Amniotic epithelial cell (primary cell): ENCODE measurements at places on chromosomes 11 and 22.

DNA sequence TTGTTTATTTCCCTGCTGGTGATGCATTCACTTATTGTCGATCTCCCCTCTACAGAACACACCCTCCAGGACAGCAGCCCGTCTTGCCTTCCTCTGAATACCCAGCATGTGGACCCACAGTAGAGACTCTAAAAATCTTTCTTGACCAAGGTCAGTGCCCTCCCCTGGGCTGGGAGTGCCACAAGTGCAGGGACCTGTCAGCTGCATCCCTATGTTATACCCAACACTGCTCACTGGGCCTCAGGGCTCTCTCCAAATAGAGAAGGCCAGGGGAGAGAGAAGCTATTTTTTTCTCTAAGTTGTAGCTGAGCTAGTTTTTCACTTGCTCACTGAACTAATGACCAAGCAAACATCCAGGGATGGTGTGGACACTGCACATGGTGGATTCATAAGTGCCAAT lies 9.8 kb downstream of the KCNJ1 start:
- no peak for DNase-seq

- DNase-seq = peak; percentile 40
Measured at GRCh38 chr11:71977743-71978418, 20.8 kb upstream of the IL18BP start.

DNA sequence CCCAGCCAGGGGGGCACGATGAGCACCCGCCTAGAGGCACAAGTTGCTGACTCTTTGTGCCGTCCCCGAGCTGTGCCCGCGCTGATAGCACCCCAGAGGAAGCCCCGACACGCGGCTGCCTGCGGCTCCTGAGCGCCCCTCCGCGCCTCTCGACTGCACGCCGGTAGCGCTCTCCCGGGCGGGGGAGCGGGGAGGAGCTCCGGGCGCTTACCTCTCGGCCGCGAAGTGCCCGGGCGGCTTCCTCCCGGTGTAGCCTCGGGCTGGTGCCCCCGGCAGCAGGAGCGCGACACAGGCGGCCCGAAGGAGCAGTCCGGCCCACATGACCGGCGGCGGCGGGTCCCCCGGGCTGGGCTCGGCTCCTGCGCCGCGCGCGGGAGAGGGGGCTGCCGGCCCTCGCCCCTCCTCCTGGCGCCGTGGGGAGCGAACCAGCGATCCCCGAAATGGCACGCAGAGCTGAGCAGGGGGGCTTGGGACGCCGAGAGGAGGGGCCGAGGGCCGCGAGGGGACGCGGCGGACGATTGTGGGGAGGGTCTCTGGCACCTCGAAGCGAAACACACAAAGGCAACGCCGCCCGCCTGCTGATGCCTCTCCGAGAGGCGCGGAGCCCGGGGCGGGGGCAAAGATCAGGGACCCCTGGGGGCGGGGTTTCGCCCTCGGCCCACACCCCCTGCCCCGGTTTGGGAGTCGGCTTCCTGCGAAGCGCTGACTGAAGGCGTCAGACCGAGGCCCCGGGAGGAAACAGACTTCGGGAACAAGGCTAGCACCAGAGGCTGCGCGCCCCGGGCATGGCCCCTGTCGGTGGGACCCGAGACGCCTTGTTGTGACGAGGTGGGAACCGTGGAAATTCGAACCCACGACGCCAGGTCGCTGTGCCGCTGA lies at the start of gene VWCE:
VWCE (minus strand) TSS at position 600 of the 879 bp plus-strand sequence; CDS start at position 321, 279 bp downstream.
- DNase-seq = peak; percentile 32

- no peak for DNase-seq
Measured at GRCh38 chr11:120448240-120448639, 63.3 kb upstream of the GRIK4 start.

DNA sequence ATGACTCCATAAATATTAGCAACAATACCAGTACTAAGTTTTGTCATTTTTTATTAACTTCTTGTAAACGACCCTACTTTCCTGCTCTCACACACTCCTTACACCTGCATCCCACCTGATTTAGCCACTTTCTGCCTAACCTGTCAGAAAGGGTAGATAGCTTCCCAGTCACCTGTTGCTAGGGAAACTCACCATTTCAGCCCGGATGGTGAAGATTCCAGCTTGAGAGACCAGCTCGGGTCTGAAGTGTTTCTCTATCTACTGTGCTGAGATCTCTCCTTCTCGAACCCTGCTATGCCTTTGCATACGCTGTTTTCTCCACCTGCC lies at the start of gene PARVG:
PARVG (plus strand) TSS at position 220 of the 327 bp plus-strand sequence. CDS start 2,405 bp downstream, outside the sequence.
- DNase-seq = no peak

GRCh38 chr11:133191931-133192330 lies 340.4 kb downstream of the OPCML start:
- DNase-seq = no peak

GRCh38 chr11:8018484-8019313 lies 31.6 kb downstream of the EIF3F start:
- DNase-seq = peak; percentile 46

DNA sequence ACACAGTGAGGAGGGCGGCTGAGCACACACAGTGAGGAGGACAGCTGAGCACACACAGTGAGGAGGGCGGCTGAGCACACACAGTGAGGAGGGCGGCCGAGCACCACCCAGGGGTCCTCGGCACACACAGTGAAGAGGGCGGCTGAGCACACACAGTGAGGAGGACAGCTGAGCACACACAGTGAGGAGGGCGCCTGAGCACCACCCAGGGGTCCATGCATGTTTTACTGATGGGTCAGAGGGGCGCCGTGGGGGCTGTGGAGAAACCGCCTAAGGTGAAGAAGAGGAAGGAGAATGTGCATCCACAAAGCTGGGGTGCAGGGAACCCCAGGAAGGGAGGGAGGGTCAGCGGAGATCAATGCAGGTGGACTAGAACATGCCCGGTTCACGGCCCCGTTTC lies 461.8 kb downstream of the BRD1 start:
- DNase-seq = no peak

DNA sequence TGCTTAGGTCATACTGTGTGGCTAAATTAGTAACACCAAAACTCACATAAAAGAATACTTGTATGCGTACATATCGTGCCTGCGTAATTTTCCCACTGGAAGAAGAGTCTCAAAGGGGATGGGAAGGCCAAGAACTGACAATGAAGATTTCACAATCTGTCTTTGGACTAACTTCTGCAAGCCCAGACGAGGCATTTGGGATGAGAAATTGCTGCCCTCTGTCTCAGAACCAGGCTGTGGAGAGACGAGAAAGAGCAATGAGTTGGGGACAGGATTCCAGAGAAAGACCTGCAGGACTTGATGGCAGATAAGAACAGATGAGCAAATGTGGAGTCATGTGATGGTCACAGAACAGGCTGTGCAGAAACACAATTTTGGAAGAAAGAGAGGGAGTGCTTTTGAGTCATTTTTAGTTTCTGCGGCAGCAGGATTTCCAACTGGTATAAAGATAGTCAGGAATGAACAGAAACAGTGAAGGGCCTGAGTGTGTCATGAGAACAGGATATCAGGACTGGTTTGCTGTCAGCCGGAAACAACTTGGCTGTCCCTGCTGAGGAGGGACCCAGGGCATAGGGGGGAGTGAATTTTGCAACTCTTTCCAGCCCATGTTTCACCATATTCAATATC lies 82.7 kb upstream of the CTSC start:
- peak; percentile 85 for DNase-seq

DNA sequence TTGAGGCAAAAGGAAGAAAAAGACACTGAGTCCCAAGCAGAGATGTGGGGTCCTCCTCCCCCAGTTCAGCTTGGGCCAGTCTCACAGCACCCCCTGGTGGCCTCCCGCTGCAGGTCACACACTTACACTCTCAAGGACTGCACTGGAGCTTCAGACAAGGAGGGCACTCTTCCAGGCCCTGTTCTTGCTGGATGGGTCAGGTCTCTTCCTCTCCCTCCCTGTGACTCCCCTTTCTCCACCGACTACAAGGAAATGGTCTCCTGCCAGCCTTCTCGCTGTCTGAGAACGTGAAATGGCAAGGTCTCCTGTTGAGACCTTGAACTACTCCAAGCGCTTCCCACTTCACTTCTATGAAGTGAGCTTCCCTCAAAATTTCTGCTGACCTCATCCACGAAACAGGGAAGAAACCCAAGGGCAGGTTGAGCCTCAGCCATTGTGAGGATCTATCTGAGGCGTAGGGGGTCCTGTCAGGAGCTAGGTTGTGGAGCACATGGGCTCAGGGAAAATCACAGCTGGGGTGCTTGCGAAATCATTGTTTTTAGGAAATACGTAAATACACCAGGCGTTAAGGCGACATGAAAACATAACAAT lies 11.2 kb upstream of the IGLL1 start:
- DNase-seq = peak; percentile 60

DNA sequence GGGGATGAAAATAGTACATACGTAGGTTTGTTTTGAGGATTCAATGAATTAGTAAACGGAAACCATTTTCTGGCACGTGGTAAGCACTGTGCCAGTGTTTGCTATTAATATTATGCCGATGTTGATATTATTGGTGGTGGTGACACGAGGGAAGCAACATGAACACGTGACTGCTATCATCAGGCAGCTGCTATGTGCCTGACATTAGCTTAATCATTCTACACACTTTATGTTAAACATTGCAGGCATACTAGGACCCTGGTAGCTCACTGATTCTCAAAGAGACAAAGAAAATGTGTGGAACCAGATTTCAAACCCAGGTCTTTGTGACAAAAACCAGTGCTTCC lies 656 bp downstream of the SRRD start:
- no peak for DNase-seq

GRCh38 chr22:36252754-36253522 lies at the start of gene APOL1:
Gene APOL1, plus strand, starts transcription at chr22:36253133. Its CDS starts 1,823 bp downstream, at chr22:36254956.
- DNase-seq = peak; percentile 57

DNA sequence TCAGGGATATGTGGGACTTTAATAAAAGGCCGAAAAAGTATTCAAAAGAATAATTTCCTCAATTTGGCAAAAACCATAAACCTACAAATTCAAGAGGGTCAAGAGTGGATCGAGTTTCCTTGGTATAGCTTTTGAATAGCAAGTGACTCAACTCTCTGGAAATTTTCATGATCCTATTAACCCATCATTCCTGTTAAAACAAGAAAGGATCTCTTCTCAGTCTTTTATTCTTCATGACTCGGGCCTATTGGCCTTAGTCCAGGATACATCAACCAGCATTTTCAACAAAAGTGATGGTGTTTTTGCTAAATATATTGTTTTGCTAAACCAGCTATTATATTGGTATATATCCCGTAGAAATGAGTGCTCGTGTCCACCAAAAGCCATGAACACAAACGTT lies 110.3 kb downstream of the ATXN10 start:
- no peak for DNase-seq

DNA sequence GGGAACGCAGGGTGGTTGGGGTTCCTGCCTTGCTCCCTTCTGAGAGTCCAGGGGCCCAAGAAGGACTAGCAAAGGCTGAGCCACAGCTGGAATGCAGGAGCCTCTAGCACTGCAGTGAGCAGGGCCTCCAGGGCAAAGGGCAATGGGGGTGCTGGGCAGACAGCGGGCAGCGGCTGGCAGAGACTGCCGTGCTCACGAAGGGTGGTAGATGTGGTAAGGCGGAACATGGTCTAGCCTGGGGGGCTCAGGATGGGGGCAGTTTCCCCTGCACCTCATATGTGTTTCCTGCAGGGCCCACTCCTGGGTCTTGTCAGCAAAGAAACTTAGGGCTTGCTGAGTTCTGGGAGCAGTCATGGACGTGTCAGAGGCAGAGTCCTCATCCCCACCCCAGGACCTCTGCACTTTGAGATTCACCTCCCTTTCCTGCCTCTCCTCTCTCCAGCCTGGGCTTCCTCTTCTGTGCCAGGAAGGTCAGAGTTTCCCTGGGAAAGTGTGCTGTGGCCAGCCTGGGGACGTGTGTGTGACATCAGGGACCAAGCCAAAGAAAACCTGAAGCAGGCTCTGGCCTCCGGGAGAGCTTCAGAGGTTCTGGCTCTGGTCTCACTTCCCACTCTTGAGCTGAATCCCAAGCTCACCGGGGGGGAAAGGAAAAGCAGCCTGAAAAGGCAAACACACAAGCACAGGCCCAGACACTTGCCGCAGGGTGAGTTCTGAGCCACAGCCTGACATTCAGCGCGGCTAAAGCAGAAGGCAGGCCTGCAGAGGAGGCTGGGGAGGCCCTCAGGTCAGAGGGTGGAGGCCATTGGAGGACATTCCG lies 4.4 kb downstream of the MOGAT2 start:
- no peak for DNase-seq

- no peak for DNase-seq
Measured at GRCh38 chr11:80194625-80195024, 753.8 kb upstream of the TENM4 start.

DNA sequence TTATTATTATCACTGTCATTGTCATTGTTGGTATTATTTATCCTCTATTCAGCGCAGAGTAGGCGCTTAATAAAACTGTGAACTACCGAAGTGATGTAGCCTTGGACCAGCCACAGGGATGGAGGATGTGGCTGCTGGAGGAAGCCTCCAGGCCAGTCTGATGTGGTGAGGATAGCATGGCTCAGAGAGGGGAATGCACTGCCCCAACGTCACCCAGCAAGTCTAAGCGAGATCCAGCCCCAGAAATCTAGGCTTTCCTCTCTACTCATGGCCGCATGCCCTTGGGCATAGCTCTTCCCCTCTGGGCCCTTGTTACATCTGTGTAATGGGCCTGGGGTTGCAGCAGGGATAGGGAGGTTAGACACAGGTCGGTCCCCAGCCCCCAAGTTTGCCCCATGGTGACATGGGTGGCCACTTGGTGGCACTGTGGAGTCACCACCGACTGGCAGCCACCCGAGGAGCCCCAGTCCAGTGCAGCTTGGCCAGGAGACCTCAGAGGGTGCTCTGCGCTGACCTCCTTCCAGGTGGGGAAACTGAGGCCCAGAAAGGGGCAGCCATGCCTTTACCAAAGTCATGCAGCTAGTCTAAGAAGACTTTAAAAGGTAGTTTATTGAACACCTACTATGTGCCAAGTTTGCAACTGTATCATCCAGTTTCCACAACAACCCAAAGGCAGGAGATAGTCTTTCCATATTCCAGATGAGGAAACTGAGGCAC lies 395.7 kb downstream of the MN1 start:
- DNase-seq = peak; percentile 44

DNA sequence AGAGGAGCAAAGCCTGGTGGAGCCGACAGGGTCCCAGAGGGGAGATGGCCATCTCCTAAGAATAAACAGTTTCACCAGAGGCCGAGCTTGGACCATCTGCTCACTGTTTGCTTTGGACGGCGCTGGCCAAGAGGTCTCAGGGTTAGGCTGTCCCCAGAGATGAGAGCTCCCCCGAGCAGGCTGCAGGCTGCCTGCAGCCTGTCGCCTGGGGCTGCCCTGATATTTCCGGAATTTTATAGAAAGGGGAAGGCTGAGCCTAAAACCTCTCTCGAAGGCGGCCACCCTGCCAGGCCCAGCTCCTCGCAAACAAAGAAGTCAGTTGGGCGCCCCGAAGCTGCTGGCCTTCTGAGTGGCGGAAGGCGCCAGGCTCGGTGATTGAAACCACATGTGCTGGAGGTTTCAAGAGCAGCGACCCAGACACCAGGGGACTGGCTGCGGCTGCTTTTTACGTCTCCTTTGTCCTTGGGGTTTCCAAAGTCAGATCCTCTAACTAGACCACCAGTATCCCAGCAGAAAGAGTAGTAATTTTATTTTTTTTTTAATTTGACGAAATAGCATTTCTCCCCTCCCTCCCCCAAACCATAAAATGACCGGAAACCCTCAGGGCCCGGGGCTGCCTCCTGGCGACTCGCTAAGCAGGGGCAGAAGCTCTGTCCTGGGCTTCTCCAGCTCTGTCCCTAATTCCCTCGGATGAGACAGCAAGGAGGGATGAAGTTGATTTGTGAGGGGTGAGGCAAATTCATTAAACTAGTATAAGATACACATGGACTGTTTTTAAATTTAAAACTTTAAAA lies 57.4 kb downstream of the CLMP start:
- no peak for DNase-seq

GRCh38 chr11:44750551-44751465 lies 24.0 kb downstream of the TSPAN18 start:
- DNase-seq = no peak
